HS-27A (cell line): ENCODE measurements at places on chromosomes 4 and X.

GRCh38 chr4:140423106-140423505, 4.3 kb downstream of the CLGN start:
- no peak for DNase-seq

GRCh38 chr4:183287309-183287659, 32.8 kb downstream of the CLDN22 start:
- no peak for DNase-seq

DNA sequence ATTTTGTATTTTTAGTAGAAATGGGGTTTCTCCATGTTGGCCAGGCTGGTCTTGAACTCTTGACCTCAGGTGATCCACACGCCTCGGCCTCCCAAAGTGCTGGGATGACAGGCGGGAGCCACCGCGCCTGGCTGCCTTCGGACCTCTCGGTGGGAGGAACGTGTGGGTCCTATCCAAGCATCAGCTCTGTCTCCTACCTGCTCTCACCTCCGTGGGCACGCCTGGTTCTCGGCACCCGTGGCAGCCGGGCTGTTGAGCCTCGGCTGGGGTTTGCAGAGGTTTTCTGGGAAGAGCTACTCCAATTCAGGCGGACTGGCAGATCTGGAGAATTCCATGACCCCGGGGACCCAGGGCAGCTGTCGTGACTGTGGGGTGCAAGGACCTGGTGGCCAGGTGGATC, 23.6 kb upstream of the PPP2R3B start:
- DNase-seq: no peak

DNA sequence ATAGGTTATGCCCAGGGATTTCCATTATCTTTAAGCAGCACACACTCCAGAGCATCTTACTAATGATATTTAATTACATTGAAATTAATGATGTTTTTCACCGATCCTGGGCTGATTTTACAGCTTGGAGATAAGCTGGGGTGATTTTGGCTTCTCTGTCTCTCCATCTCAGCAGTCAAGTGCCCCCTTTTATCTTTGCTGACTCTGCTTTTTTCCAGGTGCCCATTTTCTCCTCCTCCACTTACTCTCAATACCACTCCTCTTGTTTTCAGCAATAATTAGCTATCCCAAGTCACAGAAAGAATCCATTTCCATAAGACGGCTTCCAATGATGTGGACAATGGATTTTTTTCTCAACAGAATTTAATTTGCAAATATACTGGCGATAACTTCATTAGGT, 266.7 kb downstream of the GBA3 start:
- no peak for DNase-seq

DNA sequence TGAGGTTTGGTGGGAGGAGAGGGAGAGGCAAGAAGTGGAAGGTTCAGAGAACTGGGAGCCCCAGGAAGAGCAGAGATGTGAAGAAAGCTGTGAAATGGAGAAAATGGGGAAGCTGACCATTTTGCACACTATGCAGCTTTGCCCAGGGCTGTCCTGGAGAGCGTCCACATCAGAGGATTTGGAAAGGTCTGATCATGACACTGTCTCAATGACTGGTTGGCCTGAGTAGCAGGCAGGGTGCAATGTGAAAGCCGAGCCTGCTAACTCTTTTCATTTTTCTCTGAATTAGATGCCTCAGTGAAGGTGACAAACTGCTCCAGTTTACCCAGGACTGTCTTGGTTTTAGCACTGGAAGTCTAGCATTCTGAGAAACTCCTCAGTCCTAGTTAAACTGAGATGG, 330.1 kb upstream of the RPS6KA3 start:
- no peak for DNase-seq

GRCh38 chrX:43939187-43939926, 33.8 kb downstream of the NDP start:
- no peak for DNase-seq
